ENCODE measurements at places on chromosomes 1 and 21.
A peak's percentile ranks its signal among the peaks of the same experiment; 100 is the strongest.

GRCh38 chr1:171717062-171717718, 24.7 kb downstream of the VAMP4 start:
- DNase-seq, result no peak

DNA sequence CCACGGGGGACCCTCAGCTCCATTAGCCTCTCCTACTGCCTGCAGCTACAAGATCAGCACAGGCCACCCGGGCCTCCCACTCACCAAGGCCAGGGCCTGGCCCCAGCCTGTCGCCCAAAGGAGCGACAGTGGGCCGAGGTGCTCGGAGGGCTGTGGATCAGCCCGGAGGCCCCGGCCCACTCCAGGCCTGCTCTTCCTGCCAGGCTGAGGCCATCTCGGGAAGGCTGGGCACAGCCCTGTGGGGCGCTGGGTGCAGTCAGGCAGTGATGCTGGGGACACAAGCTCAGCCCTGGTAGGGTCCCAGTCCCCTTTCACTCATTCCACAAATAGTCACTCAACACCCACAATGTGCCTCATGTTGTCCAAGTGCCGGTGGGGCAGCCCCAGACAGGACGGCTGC, 58.8 kb downstream of the CASZ1 start:
- DNase-seq, result no peak

- DNase-seq, result peak; percentile 18
Observed at GRCh38 chr21:31473685-31474345, 129.8 kb upstream of the TIAM1 start.

DNA sequence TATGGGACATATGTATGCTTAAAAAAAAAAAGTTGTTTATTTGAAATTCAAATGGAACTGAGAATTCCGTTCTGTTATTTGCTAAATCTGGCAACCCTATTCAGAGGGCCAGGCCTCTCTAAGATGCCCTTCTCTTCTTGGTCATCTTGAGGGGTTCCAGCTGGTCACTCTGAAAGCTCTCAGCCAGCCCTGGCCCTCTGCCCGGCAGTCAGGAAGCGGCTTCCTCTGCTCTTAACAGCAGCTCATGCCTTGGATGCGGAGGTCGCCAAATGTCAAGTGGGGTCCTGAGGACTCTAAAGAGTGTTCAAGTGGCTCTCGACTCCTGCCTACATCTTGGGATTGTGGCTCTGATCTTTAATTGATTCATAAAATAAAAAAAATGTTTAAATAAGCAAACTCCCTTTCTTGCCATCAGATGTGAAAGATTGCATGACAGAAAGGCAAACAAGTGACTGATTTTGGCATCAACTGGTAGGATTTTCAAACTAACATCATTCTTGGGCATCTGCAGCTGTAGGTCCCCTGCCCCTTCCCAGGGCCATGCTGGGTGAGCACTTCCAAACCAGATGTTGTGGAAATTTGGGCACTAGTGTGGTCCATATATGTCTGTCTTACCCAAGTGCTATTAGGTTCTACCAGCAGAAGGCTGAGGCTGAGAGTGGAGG, 130.8 kb downstream of the PRDM2 start:
- DNase-seq, result no peak

- DNase-seq, result no peak
Observed at GRCh38 chr1:58836408-58836807, 52.6 kb upstream of the JUN start.

DNA sequence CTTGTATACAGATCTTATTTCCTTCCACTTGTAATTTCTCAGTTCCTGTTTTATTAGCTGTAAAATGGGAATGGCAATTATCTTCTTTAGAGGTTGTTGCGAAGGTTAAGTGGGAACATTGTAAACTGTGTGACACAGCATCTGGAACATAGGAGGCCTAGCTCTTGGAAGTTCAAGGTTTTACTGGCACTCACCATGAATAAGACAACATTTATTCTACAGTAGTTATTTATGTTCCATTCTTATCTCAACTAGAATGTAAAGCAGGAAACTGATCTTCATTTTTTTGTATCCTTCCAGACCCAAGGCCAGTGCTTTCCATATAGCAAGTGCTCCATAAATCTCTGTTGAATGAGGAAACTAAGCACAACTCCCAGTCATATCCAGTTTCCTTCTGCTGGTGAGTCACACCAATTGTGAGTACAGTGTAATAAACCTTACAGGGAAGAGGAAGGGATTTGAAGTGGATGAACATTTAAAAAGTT, 1.4 kb downstream of the BCL10 start:
- peak; percentile 79 for DNase-seq

DNA sequence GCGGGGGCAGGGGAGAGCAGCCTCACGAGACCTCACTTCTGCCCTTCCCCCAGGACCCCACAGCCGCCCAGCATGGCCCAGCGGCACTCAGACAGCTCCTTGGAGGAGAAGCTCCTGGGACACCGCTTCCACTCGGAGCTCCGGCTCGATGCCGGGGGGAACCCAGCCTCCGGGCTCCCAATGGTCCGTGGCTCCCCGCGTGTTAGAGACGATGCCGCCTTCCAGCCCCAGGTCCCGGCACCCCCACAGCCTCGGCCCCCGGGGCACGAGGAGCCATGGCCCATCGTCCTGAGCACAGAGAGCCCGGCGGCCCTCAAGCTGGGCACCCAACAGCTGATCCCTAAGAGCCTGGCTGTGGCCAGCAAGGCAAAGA, 8.5 kb downstream of the ARHGEF16 start:
- DNase-seq, result no peak

- peak; percentile 95 for DNase-seq
Observed at GRCh38 chr1:164726235-164726634, 167.3 kb downstream of the PBX1 start.

- peak; percentile 59 for DNase-seq
Observed at GRCh38 chr1:193104502-193104906, 710 bp downstream of the GLRX2 start.

DNA sequence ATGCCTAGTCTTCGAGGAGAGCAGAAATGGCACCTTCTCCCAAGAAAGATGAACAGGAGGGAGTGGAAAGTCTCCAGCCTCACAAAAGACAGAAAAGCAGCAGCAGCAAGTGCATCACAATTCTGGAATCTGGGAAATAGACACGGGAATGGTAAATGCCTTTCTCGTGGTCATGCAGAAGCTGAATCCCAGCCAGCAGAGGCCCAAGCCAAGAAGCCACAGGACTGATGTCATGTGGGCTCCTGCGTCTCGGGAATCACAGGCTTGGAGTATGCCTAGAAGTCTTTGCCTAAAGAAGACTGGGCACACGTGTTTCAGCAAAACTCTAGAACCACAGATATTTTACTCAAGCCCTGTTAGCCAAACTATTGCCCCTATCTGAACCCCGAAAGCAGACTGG, 260.3 kb upstream of the PLD5 start:
- peak; percentile 23 for DNase-seq

DNA sequence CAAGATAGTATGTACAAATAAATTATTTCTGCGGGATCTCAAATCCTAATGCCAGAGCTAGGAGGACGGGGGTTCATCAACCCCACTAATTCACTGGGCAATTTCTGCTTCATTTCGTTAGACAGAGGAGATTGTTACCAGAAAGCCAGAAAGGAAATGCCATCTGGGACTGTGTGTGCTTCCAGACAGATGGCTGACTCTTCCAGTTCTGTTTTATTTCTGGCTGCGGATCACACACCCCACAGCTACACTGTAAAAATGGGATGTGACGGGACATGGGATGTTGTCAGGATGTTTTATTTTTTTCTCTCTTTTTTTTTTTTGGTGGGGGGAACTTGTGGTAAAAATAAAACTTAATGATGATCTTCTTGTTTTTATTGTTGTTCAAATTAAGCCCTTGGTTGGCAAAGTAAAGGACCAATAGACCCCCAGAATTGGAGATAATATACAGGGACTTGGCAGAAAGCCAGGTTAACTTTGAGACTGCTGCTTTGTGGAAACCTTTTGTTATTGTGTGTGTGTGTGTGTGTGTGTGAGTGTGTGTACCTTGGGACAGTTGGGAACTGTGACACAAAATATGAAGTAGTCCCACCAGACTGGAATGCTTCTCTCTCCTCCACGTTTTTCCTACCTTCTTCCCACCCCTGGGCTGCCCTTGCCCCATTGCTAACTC, 114.5 kb downstream of the NUF2 start:
- DNase-seq, result no peak

DNA sequence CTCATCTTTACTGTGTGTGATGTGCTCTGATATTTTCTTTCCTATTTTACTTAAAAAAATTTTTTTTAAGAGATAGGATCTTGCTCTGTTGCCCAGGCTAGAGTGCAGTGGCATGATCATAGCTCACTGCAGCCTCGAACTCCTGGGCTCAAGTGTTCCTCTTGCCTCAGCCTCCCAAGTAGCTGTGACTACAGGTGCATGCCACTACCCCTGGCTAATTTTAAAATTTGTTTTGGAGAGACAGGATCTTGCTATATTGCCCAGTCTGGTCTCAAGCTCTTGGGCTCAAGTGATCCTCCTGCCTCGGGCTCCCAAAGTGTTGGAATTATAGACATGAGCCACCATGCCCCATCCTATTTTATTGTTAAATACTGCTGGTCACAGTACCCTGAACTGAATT, 67.4 kb downstream of the FOXD2 start:
- DNase-seq, result no peak

DNA sequence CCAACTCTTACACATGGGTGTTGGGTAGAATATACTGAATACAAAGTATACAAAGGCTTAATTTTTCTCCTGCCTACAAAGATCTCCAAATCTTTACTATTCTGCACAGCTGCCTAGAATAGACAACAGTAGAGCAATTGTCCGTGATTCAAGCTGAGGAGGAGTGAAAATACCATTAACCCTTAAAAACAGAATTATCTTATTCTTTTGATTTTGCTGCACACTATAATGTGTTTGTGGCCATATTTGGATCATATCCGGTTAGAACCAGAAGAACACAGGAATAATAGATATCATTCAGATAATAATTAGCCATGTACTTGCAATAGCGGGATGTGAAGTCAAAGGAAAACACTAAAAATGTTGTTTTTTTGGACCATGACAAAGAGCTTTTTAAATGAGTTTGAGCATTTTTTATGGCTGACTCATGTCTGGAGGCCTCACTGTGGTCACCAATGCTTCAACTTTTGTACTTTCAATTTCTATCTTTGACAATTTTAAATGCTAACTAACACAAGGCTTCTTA, 197.6 kb upstream of the FOXD3 start:
- peak; percentile 87 for DNase-seq

- DNase-seq, result no peak
Observed at GRCh38 chr21:33371366-33371765, 31.8 kb upstream of the IFNGR2 start.

- no peak for DNase-seq
Observed at GRCh38 chr21:34728479-34728878, 59.7 kb downstream of the CLIC6 start.

- DNase-seq, result peak; percentile 49
Observed at GRCh38 chr1:55775007-55775406, 559.8 kb upstream of the USP24 start.

DNA sequence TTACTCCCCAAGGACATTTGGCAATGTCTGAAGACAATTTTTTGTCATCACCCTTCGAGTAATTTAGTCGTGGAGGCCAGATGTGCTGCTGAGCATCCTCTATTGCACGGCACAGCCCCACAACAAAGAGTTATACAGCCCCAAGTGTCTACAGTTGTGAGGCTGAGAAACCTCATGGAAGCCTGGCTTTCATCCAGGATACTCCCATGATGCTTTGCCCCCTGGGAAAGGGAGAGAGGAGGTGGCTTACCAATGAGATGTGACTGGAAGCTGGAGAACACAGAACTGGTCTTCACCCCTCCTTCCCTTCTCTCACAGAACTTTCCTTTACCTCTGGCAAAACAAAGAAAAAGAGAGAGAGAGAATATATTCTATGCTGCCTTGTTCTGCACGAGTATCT, 150.9 kb upstream of the VAMP3 start:
- no peak for DNase-seq

DNA sequence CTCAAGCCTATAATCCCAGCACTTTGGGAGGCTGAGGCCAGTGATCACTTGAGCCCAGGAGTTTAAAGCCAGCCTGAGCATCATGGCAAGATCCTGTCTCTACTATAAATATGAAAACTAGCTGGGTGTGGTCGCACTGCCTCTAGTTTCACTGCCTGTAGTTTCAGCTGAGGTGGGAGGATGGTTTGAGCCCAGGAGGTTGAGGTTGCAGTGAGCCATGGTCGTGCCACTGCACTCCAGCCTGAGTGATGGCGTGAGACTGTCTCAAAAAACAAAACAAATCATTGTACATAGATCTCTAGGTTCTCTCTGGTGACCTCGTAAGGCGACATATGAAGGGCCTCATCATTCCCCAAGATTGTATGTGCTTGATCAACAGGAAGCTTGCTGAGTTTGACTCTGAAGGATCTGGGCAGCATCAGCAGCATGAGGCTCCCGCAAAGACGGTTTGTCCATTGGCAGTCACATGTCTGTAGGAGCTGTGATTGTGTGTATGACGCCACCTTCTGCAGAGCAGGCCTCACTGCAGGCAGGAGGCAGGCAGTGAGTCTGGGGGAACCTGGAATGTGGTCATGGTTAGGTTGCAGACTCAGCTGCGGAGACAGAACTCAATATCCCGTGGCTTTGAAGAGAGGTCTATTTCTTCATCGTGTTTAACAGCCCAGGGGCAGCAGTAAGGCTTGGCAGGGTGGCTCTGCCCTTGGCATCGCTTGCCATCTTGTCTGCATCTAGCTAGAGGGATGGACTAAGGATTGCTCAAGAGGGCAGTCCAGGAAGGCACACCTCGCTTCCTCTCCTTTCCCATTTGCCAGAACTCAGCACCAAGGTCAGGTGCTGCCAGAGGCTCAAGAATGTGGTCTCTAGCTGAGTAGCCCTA, 14.0 kb downstream of the ATP5PO start:
- peak; percentile 71 for DNase-seq

- peak; percentile 82 for DNase-seq
Observed at GRCh38 chr1:224427346-224427745, 7.3 kb downstream of the WDR26 start.

- DNase-seq, result peak; percentile 57
Observed at GRCh38 chr1:91731815-91732214, 154.1 kb downstream of the TGFBR3 start.

DNA sequence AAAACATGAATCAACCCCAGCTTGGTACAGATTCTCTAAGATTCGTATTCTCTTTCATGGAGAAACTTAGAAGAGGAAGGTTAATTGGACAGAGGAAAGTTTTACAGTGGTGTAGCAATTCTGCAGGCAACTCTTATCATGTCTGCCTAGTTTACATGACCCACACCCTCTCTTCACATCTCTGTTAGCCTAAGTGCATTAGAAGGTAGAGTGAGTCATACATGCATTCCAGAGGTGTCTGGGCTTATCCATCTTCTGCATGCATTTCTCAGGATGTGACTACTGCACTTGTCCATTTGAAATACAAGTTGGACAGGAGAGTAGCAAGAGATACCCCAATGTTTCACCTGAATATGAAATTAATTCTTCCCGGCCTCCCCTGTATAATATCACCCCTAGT, 578.4 kb upstream of the NCAM2 start:
- DNase-seq, result no peak

GRCh38 chr1:243354511-243355153, 98.8 kb downstream of the SDCCAG8 start:
- no peak for DNase-seq

- DNase-seq, result no peak
Observed at GRCh38 chr1:248884632-248885295, 21.3 kb upstream of the PGBD2 start.

GRCh38 chr1:33018112-33018511, 18.6 kb downstream of the AK2 start:
- DNase-seq, result no peak

- DNase-seq, result no peak
Observed at GRCh38 chr1:246768403-246769020, 44.3 kb downstream of the SCCPDH start.

GRCh38 chr1:47761201-47761930, 235.8 kb downstream of the TRABD2B start:
- no peak for DNase-seq

GRCh38 chr1:97893844-97894243, 27.0 kb downstream of the DPYD start:
- peak; percentile 23 for DNase-seq

Measured in fibroblast of skin of right biceps (primary cell).